ENCODE measurements at places on chromosomes 12 and 14.

DNA sequence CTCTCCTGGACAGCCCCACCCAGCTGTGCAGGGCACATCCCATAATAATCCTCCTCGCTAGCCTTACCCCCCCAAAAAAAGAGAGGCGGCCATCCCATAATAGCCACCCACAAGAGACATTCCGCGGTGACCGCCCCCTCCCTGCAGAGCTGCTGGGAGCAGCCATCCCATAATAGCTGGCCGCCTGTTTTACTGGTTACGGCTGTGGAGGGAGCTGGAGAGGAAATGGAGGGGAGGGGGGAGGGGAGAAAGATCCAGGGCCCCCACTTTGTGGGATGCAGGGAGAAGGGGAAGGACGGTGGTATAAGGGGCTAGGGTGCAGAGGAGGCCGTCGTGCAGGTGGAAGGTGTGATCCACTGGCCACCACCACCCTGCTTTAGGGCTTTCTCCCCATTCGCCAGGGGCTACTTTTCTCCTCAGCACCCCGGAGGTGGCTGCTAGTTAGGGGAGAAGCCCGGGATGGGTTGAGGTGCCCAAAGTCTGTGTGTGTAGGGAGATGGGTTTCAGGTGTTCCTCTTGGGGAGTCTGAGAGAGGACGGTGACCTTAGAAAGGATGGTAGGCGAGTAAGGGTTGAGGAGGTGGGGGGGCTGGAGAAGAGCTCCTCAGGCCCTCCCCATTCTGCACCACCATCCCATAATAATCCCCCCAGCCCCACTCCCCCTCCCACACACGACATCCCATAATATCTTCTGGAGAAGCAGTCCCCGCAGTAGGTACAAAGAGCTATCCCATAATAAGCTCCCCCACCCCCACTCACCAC, 6.0 kb upstream of the CHD4 start:
- no peak for DNase-seq

DNA sequence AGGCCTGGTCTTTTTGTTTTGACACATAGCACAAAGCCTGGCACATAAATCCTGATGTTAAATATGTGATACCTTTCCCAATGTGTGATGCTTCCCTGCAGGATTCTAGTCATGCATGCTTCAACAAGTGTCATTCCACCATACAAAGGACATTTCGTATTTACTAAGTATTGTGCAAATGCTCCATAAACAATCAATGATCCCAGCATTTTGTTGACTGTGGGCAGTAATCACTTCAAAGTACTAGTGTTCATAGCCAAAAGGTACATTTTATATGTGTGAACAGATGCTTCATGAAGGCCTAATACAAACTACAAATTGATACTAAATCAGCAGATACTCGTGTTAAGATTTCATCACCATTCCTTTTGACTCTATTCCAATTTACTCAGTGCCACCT, 4.4 kb downstream of the CCNB1IP1 start:
- DNase-seq = no peak

GRCh38 chr14:68238976-68239375, 419.4 kb downstream of the RAD51B start:
- DNase-seq = no peak

- DNase-seq = no peak
Observed at GRCh38 chr14:103803661-103804060, 43.7 kb downstream of the PPP1R13B start.

DNA sequence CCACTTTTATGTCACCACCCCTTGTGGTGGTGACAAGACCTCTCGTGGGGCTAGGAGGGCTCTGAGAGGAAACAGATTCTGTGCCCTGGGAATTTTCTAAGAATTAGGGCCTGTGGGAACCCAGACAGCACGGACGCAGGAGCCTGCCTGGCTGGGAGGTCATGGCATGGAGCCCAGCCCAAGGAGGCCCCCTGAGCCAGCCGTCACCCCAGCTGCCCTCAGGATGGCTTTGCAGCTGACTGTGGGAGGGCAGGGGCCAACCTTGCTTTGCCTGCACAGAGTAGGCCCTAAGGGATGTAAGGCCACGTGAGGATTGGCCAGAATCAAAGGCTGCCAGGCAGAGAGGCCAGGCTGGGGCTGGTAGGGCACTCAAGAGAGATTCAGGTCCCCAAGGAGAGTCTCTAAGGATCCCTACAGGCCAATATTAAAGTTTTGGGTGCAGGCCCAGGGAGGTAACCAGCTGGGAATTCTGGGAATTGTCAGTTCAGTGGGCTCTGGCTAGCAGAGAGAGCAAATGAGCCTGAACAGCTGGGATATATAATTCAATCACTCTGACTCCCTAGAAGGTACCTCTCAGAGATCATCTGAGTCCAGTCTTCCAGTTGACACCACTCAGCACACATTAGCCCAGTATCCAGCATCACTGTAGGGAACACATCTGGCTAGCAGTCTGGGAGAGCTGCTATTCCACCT, 6.4 kb downstream of the LTBP2 start:
- DNase-seq = no peak

- DNase-seq = no peak
Observed at GRCh38 chr12:69467366-69467765, 2.8 kb upstream of the FRS2 start.

GRCh38 chr12:67501362-67501761, 147.2 kb upstream of the DYRK2 start:
- DNase-seq = no peak

GRCh38 chr14:101808020-101808641, 46.6 kb downstream of the PPP2R5C start:
- DNase-seq = no peak

- DNase-seq = no peak
Observed at GRCh38 chr14:104968541-104969401, 9.4 kb downstream of the AHNAK2 start.

- no peak for DNase-seq
Observed at GRCh38 chr14:29788093-29788492, 139.6 kb downstream of the PRKD1 start.

- no peak for DNase-seq
Observed at GRCh38 chr12:120199025-120199424, 1.9 kb downstream of the RPLP0 start.

DNA sequence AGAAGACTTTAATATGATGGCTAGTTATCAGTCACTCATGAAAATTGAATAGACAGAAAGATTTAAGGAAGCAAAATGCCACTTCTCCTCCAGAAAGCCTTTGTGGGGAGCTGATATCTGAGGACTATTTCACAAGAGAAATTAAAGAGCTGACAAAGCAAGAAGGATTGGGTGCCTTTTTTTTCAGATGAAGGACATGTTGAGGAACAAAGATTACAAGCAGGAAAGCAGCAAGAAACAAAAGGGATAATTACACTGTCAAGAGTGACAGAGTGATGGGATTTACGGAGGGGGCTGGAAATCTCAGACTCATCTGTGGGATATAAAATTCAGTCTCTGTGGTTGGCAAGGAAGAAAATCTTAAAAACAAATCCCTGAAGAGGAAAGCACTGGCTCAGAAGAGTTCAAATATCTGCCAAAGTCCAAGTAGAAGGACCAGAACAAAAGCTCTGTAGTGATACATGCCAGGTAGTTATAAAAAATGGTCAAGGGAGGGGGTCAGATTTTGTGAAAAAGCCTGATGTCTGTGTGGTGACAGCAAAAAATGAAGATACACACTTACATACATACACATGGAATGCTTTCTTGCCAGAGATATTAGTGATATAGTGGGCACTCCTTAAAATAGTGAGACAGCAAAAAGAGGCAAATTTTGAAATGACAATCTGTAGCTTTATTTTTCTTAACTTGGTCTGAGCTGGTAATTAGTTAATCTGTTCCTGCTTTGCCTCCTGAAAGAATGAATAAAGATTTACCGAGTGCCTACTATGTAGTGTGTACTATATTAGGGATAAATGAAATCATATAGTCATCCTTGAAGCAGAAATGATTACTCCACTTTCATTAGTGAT, 62.9 kb downstream of the EPS8 start:
- no peak for DNase-seq

DNA sequence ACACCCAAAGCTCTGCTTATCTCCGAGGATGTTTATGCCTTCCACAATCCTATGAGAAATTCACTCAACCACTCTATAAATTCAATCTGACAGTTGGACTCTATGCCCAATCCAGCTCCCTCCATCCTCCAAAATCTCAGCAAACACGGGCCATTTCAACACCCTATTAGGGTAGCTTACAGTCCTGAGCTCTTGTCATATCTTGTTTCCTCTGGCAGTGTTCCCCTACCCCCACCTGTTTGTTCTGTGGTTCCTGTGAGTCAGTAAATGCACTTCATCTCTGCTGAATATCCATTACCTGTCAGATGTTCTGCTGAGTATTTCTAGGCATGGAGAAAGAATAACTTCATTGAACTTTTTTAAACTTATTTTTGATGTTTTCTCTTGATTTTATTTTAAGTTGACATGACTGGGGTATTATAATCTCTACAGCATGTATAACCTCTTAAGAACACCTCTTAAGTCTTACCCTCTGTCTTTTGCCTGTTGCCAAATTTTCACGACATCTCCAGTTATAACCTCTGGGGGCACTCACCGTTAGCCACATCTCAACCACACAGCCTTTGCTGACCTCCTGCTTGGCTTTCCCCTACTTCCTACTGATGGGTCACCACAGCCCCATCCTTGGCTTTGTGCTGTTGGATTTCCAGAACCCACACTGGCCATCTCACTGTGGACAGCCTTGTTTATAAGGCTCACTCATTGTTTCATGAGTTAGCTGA, 317.0 kb upstream of the TMPO start:
- DNase-seq = no peak

- peak; percentile 92 for DNase-seq
Observed at GRCh38 chr14:51094901-51095853, at the start of gene TRIM9. Gene TRIM9 (minus strand): TSS chr14:51095105. CDS start chr14:51094939, 166 bp downstream.

DNA sequence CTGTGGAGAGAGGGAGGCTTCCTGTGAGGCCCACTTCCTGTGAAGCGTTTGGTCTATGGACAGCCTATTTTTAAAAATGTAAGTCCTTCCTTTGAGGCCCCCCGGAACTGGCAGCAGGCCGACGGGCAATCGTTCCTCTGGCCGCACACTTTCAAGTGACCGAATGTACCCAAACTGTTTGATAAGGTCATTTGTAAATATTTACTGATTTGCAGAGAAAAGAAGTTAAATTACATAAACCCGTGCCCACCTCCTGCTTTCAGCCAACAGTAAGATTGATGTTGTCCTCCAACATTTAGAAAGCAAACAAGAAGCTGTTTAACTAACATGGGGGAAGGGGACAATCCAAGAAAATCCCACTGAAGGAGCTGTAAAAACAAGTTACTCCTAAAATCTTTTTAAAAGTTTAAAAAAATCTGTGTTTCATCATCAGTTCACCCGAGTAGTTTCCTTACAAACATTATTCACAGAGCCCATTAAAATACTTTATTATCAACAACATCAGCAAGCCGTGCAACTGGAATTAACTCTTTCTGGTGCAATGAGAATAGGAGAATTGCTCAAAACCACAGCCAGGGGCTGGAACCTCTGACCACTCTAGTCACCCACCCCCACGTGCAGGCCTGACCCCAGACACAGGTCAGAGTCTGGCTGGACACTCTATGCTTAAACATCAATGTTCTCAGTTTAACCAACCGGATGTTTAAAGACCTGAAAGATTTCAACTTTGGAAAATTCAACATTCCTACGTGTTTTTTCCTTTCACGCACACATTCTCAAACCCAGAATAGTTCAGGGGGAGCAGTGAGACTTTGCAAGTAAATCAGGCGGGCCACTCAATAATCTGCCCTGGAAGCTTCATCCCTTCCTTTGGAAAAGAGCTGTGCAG, 65.3 kb downstream of the FOXN3 start:
- no peak for DNase-seq

DNA sequence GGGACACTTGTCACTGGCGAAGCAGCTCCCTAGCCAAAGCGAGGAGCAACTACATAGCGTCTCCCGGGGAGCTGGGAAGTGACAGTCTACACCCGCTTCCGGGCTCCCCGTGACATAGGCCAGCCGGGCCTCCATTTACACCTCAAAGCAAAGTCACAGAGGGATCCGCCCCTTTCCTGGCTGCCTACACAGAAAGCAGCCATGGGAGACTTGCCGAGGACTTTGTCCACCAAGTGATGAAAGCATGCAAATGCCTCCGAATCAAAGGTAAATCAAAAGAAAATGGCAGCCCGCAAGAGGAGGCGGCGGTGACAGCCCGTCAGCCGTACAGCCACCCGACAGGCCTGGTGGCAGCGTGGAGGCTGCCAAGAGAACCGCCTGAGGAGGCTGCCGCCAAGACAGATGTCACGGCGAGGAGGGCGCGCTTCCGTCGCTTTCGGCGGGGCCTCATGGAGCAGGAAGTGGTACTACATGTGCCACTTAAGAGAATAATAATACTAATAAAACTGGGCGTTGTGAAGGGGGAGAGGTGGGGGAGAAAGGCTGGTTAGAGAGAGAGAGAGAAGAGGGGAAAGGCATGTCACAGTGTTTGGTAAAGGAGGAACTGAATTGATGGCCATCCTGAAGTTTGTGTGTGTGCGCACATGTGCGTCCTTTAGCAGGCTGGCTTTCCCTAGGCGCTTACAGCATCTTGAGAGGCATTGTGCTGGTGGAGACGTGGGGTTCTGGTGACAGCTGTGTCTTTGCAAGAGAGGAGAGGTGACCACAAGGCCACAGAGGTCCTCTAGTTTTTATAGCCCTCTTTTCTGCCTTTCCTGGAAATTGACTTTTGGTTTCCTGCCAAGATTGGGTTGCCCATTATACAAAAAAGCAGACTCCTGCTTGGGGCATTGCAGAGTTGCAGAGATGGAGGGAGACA, 661.7 kb downstream of the VRK1 start:
- no peak for DNase-seq

All from retinal pigment epithelial cell (primary cell).